Activated CD4-positive, alpha-beta T cell treated with anti-CD3 and anti-CD28 coated beads, Interleukin-2, amount 10 ng/mL, durations not matched to agents 7 days and 5 days (primary cell): ENCODE measurements at places on chromosomes 5 and 9. TPM values are rescaled to one million over a fixed set of nuclear protein-coding genes. Genes with fewer than 3 reads are reported as not detected.
A peak's percentile ranks its signal among the peaks of the same experiment; 100 is the strongest.

Gene RASGRF2
- total RNA-seq, result 7.8 TPM

- H3K4me3 ChIP-seq, result no peak overlapping the region
- no peak overlapping the region for H3K27ac ChIP-seq
- peaks cover 8% of the 10 kb centered on the region for H3K36me3 ChIP-seq
- H3K27me3 ChIP-seq, result no peaks in the 10 kb centered on the region
- peaks cover 9% of the 10 kb centered on the region for H3K4me1 ChIP-seq
These were observed 17.4 kb upstream of the ZCCHC9 start for GRCh38 chr5:81283976-81284375.

Gene MAT2B
- total RNA-seq, result 94.4 TPM

GRCh38 chr9:79433703-79434102, 138.1 kb upstream of the TLE4 start:
- no peaks in the 10 kb centered on the region for H3K36me3 ChIP-seq
- no peak for DNase-seq
- no peak overlapping the region for H3K4me3 ChIP-seq
- H3K27ac ChIP-seq, result no peak overlapping the region

DNA sequence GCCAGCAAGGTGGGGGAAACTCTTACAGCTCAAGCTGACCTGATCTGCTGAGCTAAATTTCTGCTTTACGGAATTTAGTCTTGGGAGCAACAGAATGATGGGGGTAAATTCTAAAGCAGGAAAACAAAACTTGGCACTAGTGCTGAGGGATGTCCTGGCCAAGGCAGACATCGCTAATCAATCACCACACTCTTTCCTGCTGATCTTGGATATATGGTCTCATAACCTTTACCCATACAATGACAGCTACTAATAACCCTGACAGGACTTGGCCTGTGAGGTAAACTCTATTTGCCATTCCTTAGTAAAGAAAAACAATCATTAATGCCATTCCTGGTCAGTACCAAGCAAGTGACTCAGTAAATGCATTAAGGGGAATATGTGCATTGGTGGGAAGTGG, 51.5 kb downstream of the PPARGC1B start:
- H3K4me3 ChIP-seq, result no peak overlapping the region
- peaks cover 4% of the 10 kb centered on the region for H3K36me3 ChIP-seq
- H3K27ac ChIP-seq, result no peak overlapping the region
- peaks cover 13% of the 10 kb centered on the region for H3K4me1 ChIP-seq
- DNase-seq, result no peak

- peaks cover 51% of the 10 kb centered on the region for H3K36me3 ChIP-seq
- peaks cover 48% of the 10 kb centered on the region for H3K4me1 ChIP-seq
- peak within 1 kb of the TSS; percentile 85 for H3K4me3 ChIP-seq
- peak; percentile 65 for DNase-seq
- H3K27ac ChIP-seq, result peak within 1 kb of the TSS; percentile 77
These were observed at the start of gene ST6GALNAC6 for GRCh38 chr9:127899128-127899943. TSS of gene ST6GALNAC6 (minus strand) at chr9:127899603. CDS start at chr9:127897981, 1,622 bp downstream.

GRCh38 chr9:93071464-93071863, 13.0 kb downstream of the SUSD3 start:
- DNase-seq, result no peak
- peaks cover 46% of the 10 kb centered on the region for H3K4me1 ChIP-seq

- DNase-seq, result no peak
- no peak overlapping the region for H3K4me3 ChIP-seq
- no peaks in the 10 kb centered on the region for H3K36me3 ChIP-seq
- no peak overlapping the region for H3K27ac ChIP-seq
These were observed 127.6 kb downstream of the SLC28A3 start for GRCh38 chr9:84212982-84213381.

GRCh38 chr5:106720367-106720766, 950.4 kb downstream of the EFNA5 start:
- no peak overlapping the region for H3K4me3 ChIP-seq
- no peaks in the 10 kb centered on the region for H3K36me3 ChIP-seq
- no peaks in the 10 kb centered on the region for H3K27me3 ChIP-seq
- no peak overlapping the region for H3K27ac ChIP-seq

- no peaks in the 10 kb centered on the region for H3K27me3 ChIP-seq
- H3K36me3 ChIP-seq, result no peaks in the 10 kb centered on the region
- H3K4me3 ChIP-seq, result no peak overlapping the region
These were observed 193.5 kb upstream of the HAPLN1 start for GRCh38 chr5:83914199-83914598.

DNA sequence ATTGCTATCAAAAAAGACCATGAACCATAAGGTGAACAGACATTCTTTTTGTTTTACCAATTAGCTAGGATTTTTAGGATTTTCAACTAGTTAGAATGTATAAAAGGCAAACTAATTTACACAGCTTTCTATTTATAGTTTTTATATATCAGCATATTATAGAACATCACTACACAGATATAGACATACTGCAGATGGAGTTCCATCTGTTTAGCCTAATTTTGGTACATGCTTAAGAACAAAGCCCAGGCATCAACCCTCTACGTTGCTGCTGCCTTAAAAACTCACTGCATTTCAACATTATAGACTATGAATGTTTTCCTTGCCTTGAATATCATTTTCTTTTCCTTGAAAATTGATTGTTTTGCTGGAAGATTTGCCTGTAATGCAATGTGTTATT, 2227.5 kb upstream of the C9orf72 start:
- no peak overlapping the region for H3K27ac ChIP-seq
- H3K4me1 ChIP-seq, result no peaks in the 10 kb centered on the region
- no peak for DNase-seq
- no peak overlapping the region for H3K4me3 ChIP-seq

Gene PCDHGB2
- 0.08 TPM for total RNA-seq

Gene BTNL9
- total RNA-seq, result not detected

DNA sequence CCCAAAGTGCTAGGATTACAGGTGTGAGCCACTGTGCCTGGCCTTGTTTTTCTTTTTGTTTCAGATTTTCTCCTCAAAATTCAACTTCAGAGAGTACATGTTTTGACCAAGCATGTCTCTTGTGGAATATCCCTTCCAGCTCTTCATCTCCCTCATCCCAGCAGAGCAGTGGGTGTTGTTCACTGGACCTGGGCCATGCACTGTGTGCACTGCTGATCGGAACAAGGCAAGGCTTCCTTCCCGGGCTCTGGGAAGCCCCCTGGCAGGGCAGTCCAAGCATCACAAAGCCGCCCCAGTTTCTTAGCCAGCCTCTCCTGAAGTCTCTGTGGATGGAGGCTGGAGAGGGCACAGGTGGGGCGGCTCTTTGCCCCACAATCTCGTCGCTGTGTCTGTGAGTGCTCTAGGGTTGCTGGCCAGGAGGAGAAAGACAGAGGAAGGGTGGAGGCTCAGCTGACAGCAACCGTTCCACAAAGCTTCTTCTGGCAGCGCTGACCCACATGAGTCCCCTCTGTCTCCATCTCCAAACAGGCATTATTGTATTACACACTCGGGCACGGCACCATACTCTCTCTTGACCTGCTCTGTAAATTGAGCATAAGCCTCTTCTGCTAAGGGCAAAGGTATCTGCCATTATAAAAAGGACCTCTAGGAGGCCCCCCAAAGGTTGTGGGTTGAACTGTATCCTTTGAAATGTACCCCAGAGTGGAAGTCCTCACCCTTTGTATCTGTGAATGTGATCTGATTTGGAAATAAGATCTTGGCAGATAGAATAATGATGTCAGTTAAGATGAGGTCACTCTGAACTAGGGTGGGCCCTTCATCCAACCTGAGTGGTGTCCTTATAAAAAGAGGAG, 89.6 kb downstream of the TARS1 start:
- H3K4me3 ChIP-seq, result no peak overlapping the region
- H3K36me3 ChIP-seq, result no peaks in the 10 kb centered on the region
- no peaks in the 10 kb centered on the region for H3K27me3 ChIP-seq
- no peak overlapping the region for H3K27ac ChIP-seq
- no peaks in the 10 kb centered on the region for H3K4me1 ChIP-seq
- DNase-seq, result no peak

DNA sequence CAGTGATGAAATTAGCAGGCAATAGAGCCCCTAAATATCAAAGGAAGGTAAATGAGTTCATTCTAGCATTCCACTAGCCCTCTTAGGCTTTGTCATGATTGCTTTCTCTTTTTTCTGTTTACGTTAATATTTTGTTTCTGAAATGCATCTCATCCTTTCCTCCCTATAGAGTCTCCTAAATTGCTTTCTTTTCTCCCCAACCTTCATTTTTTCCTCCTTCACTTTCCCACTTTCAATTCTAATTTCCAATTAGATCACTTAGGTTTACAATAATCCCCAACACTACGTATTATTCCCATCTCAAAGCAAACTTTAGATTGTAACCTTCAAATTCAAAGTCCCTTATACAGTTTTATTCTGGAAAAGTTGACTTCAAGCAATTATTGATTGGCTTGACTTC, 559.3 kb downstream of the RAB3C start:
- no peak overlapping the region for H3K4me3 ChIP-seq
- no peak for DNase-seq
- H3K27me3 ChIP-seq, result no peaks in the 10 kb centered on the region
- peaks cover 19% of the 10 kb centered on the region for H3K4me1 ChIP-seq
- H3K27ac ChIP-seq, result no peak overlapping the region
